ENCODE measurements at places on chromosomes 13 and 19. TPM values are rescaled to one million over a fixed set of nuclear protein-coding genes. Genes with fewer than 3 reads are reported as not detected.

CEACAM4 gene
- not detected for total RNA-seq

OR7D2 gene
- total RNA-seq, result 0.15 TPM

TMEM238 gene
- 0.27 TPM for total RNA-seq

- H3K27ac ChIP-seq, result no peak overlapping the region
- no peak overlapping the region for H3K4me3 ChIP-seq
- DNase-seq, result peak; percentile 19
- H3K27me3 ChIP-seq, result peaks cover 29% of the 10 kb centered on the region
- H3K36me3 ChIP-seq, result no peaks in the 10 kb centered on the region
These were observed 104.3 kb downstream of the KCNRG start for GRCh38 chr13:50119591-50119990.

GRCh38 chr13:38135592-38135991 lies 214.1 kb upstream of the UFM1 start:
- no peaks in the 10 kb centered on the region for H3K4me1 ChIP-seq
- no peaks in the 10 kb centered on the region for H3K27me3 ChIP-seq
- no peak overlapping the region for H3K4me3 ChIP-seq
- no peak for DNase-seq

GRCh38 chr13:76890021-76890420 lies 3.8 kb upstream of the KCTD12 start:
- H3K27me3 ChIP-seq, result peaks cover 34% of the 10 kb centered on the region
- H3K4me3 ChIP-seq, result no peak overlapping the region
- H3K36me3 ChIP-seq, result no peaks in the 10 kb centered on the region
- H3K4me1 ChIP-seq, result peaks cover 8% of the 10 kb centered on the region

GRCh38 chr19:46295401-46296201 lies 1.2 kb upstream of the HIF3A start:
- H3K4me3 ChIP-seq, result no peak overlapping the region
- H3K36me3 ChIP-seq, result no peaks in the 10 kb centered on the region
- no peak for DNase-seq
- H3K27ac ChIP-seq, result no peak overlapping the region

DNA sequence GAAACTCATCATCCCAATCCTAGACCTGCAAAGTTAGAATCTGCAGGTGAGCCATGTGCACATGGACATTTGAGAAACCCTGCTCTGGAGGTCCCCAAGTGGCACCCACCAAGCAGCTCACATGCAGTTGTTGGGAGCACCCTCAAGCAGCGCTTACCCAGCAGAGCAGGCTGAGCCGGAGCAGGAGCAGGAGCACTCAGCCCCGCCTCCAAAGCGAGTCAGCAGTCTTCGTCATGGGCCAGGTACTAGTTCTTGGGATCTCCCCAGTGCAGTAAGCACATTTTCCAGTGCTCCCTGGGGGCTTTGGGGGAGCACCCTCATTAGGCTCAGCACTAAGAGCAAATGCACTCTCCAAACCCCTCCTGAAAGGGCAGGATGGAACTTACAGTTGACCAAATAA lies 572.7 kb downstream of the IRS2 start:
- no peak overlapping the region for H3K4me3 ChIP-seq
- H3K4me1 ChIP-seq, result no peaks in the 10 kb centered on the region
- no peaks in the 10 kb centered on the region for H3K36me3 ChIP-seq
- no peaks in the 10 kb centered on the region for H3K27me3 ChIP-seq
- DNase-seq, result no peak

DNA sequence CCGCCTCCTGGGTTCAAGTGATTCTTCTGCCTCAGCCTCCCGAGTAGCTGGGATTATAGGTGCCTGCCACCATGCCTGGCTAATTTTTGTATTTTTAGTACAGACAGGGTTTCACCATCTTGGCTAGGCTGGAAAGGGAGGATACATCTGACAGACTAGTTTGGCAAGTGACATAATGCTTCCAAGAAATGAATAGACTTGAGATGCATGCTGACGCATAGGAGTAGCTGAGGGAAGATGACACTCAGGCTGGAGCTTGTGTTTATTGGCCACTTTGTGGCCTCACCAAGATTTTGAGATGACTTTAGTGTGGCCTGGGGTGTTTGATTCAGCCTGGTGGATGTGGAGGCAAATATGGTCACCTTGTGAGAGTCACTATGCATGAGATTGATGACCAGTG lies 4.0 kb downstream of the ZNF586 start:
- H3K27ac ChIP-seq, result no peak overlapping the region
- no peak overlapping the region for H3K4me3 ChIP-seq
- peaks cover 7% of the 10 kb centered on the region for H3K4me1 ChIP-seq
- no peak for DNase-seq

GRCh38 chr13:22218797-22219196 lies 547.9 kb downstream of the FGF9 start:
- H3K27ac ChIP-seq, result no peak overlapping the region
- H3K4me3 ChIP-seq, result no peak overlapping the region
- no peaks in the 10 kb centered on the region for H3K27me3 ChIP-seq
- no peaks in the 10 kb centered on the region for H3K4me1 ChIP-seq

- no peaks in the 10 kb centered on the region for H3K27me3 ChIP-seq
- no peak overlapping the region for H3K4me3 ChIP-seq
- no peaks in the 10 kb centered on the region for H3K36me3 ChIP-seq
- DNase-seq, result no peak
- peaks cover 10% of the 10 kb centered on the region for H3K4me1 ChIP-seq
These were observed 402.3 kb downstream of the NDFIP2 start for GRCh38 chr13:79883216-79883615.

- no peaks in the 10 kb centered on the region for H3K4me1 ChIP-seq
- DNase-seq, result no peak
- H3K27me3 ChIP-seq, result no peaks in the 10 kb centered on the region
- H3K36me3 ChIP-seq, result peaks cover 44% of the 10 kb centered on the region
- H3K27ac ChIP-seq, result no peak overlapping the region
These were observed 4.6 kb downstream of the DEDD2 start for GRCh38 chr19:42212886-42213285.

GRCh38 chr13:50923272-50923671 lies 13.7 kb downstream of the RNASEH2B start:
- no peaks in the 10 kb centered on the region for H3K36me3 ChIP-seq
- H3K4me1 ChIP-seq, result peaks cover 4% of the 10 kb centered on the region
- no peak overlapping the region for H3K4me3 ChIP-seq
- H3K27ac ChIP-seq, result no peak overlapping the region
- H3K27me3 ChIP-seq, result no peaks in the 10 kb centered on the region

TSSK6 gene
- total RNA-seq, result 11.9 TPM

DNA sequence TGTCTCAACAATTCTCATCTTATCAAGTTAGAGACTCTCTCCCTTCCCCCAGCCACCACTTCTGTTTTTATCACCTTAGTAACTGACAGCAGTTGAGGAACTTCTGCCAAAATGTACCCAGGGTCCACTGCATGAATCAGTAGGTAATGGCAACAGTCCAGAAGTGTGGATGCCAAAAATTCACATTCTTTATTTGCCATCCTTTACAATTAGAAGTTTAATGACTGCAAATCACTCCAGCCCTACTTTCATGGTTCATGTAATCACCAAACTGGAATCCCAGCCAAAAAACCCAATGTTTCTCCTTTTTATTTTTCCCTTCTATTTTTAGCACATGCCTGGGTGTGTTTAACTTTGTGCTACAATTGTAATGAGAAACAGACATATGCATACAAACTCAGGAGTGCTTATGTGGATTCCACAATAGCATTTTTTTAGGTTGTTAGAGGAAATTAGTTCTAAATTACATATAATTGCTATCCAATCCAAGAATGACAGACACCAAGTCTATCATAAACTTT lies 243.5 kb downstream of the RGCC start:
- peaks cover 10% of the 10 kb centered on the region for H3K4me1 ChIP-seq
- H3K27ac ChIP-seq, result no peak overlapping the region
- no peaks in the 10 kb centered on the region for H3K27me3 ChIP-seq
- H3K36me3 ChIP-seq, result no peaks in the 10 kb centered on the region
- H3K4me3 ChIP-seq, result no peak overlapping the region
- no peak for DNase-seq

IPO5 gene
- total RNA-seq, result 89.7 TPM

RCBTB1 gene
- total RNA-seq, result 15.2 TPM

- H3K27me3 ChIP-seq, result no peaks in the 10 kb centered on the region
- H3K27ac ChIP-seq, result peak overlapping the region; percentile 84
- H3K4me1 ChIP-seq, result peaks cover 19% of the 10 kb centered on the region
- H3K36me3 ChIP-seq, result no peaks in the 10 kb centered on the region
- peak overlapping the region; percentile 72 for H3K4me3 ChIP-seq
These were observed 538 bp downstream of the LSM4 start for GRCh38 chr19:18322318-18322758.

DNA sequence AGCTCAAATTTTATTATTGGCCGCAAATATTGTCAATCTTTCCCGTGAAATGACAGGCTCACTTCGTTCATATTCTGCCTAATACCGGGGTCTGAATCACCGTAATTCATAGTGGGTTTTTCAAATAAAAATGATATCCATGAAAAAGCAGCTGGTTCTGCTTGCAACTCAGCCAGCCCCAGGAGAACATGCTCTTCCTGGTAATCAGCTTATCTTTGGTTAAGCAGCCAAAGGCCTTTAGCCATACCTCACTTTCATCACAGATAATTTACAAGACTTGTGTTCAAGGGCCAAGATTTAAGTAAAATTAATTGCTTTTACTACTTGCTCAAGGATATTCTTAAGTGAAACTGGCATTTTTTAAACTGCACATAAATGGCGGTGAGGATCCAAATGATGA lies 22.5 kb downstream of the RNASEH2B start:
- no peaks in the 10 kb centered on the region for H3K27me3 ChIP-seq
- no peak overlapping the region for H3K27ac ChIP-seq
- H3K4me3 ChIP-seq, result no peak overlapping the region

DNA sequence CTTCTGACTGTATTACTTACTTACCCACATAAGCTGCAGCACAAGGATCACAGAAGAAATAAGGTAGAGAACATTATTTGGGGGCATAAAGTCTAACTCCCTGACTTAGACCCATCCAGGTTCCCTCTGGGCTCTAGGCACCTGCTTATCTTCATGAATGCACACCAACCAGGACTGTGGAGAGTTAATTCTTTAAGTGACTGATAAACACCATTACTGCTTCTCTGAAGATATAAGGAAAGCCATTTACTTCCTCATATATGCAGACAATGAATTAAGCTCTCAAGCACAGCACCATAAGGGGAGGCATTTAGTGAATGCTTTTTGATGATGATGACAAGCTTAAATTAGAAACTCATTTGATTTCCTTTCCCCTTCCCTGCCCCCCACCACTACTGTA lies 22.5 kb downstream of the OBI1 start:
- peaks cover 5% of the 10 kb centered on the region for H3K4me1 ChIP-seq
- H3K27ac ChIP-seq, result no peak overlapping the region
- H3K27me3 ChIP-seq, result no peaks in the 10 kb centered on the region
- no peak for DNase-seq
- no peak overlapping the region for H3K4me3 ChIP-seq

ZNF439 gene
- total RNA-seq, result 0.07 TPM

UNC13A gene
- total RNA-seq, result 0.54 TPM

KCNN4 gene
- 0.60 TPM for total RNA-seq

Measured in cardiac muscle cell (in vitro differentiated cells and primary cell).